Frontal cortex (tissue), 4 donors: ENCODE measurements at places on chromosomes 1 and 21. TPM values are rescaled to one million over a fixed set of nuclear protein-coding genes. Genes with fewer than 3 reads are reported as not detected.

GRCh38 chr1:53572065-53572814, 113.0 kb downstream of the DMRTB1 start:
- no peak for DNase-seq

The PLA2G2F gene
- not detected for total RNA-seq

- DNase-seq: no peak
These were observed 8.8 kb downstream of the OBSCN start for GRCh38 chr1:228216371-228217320.

DNA sequence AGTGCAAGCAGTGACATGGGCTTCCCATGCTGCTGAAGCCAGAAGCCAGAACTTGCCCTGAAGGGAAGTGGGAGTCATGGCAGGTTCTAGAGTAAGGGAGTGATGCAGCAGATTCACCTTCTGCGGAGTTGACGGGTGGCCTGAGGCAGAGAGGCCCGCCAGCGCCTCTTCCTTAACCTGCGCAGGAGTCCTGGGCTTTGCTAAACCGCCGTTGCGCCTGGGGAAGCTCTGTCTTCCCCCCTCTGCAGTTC, 67.3 kb downstream of the OBSCN start:
- no peak for DNase-seq

- no peak for DNase-seq
These were observed 5.5 kb upstream of the SPAG17 start for GRCh38 chr1:118190561-118190960.

DNA sequence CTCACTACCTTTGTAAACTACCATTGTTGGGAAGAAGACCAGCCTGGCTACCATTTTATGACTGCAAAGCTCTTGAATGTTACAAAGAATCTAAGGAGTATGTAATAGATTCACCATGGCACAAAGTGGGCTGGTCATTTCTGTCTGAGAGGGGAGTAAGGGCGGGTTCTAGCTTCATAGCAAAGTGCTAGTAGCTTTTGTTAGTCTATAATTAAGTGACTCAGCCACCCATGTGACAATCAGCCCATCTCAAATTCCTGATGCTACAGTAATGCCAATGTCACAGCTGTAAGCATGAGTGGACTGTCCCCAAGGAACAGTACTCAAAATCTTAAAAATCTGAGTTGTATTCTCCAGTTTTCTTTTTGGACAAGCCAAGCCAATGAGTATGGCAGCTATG, 15.4 kb upstream of the OTUD3 start:
- DNase-seq: no peak

GRCh38 chr1:189438808-189439207, 1038.9 kb downstream of the BRINP3 start:
- DNase-seq: no peak

- no peak for DNase-seq
These were observed 7.7 kb upstream of the TCP10L start for GRCh38 chr21:32592929-32593502.

DNA sequence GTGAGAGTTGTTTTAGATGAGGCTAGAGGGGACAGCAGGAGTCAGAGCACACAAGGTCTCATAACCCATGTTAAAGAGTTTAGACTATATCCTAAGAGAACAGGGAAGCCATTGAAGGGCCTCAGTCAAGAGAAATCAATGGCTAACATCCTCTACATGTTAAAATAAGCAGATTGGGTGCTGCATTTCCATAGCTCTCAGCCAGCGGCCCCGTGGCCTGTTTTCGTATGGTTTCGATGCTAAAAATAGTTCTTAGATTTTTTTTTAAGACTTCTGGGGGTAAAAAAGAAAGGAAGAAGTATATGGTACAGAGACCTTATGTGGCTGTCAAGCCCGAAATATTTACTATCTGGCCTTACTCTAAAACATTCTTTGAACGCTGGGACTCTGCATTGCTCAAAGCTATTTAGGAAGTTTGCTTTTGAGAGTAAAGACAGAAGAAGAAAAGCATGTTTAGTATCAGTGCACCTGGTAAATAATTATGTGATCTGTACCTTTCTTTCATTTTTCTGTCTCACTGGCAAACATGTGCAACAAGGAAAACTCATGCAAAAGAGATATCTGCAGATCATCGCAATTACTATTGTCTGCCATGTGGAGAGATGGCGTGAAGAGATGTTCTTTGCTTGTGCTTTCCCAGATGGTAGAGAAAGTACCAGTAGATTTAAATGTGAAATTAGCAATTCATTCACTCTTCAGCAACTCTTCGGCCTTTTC, 8.4 kb downstream of the PDIK1L start:
- DNase-seq: no peak

DNA sequence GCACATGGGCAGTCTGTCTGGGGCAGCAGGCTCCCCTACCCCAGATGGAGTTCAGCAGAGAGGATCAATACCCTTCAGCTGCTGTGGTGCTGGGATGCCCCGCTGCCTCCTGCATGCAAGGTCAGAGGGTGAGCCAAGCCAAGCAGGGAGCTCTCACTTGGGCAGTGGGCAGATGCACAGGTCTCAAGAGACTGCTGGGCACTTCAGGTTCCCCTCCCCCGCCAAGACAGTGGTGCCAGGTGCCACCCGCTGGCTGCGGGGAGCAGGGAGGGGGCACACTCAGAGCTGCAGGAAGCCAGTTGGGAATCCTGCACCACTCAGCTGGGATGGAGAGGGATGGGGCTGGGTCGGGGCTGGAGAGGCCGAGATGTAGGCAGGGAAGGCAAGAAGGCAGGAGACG, 15.8 kb upstream of the EVA1B start:
- no peak for DNase-seq

DNA sequence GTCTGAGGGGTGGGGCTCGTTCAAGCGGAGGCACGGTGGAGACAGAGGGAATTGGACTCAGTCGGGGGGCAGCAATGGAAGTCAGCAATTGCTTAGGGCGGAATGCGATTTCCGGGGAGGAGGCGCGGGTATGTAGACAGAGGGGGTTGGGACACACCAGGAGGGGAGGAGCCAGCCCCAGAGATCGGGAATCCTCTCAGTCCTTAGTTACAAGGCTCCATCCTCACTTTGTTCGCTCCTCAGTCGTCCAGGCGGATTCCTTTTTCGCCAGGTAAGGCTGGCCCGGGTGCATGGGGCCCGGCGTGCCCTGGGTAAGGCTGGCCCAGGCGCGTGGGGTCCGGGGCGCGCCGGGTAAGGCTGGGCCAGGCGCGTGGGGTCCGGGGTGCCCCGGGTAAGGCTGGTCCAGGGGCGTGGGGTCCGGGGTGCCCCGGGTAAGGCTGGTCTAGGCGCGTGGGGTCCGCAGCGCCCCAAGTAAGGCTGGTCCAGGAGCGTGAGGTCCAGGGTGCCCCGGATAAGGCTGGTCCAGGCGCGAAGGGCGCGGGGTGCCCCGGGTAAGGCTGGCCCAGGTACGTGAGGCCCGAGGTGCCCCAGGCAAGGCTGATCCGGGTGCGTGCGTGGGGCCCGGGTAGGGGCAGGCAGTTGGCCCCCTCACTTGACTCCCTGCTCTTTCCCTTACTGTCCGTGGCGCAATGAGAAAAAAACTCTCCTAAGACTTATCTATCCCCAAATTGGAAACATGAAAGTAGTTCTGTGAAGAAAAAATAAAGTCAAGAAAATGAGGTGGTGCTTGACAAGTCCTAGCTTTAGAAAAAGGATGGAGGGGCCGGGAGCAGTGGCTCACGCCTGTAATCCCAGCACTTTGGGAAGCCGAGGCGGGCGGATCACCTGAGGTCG, at the start of gene L1TD1:
L1TD1 (plus strand) TSS at position 199 of the 894 bp plus-strand sequence. CDS start 11,780 bp downstream, outside the sequence.
- peak; percentile 12 for DNase-seq

The OPTC gene
- total RNA-seq: not detected

GRCh38 chr21:17925899-17926298, 106.7 kb upstream of the C21orf91 start:
- no peak for DNase-seq

DNA sequence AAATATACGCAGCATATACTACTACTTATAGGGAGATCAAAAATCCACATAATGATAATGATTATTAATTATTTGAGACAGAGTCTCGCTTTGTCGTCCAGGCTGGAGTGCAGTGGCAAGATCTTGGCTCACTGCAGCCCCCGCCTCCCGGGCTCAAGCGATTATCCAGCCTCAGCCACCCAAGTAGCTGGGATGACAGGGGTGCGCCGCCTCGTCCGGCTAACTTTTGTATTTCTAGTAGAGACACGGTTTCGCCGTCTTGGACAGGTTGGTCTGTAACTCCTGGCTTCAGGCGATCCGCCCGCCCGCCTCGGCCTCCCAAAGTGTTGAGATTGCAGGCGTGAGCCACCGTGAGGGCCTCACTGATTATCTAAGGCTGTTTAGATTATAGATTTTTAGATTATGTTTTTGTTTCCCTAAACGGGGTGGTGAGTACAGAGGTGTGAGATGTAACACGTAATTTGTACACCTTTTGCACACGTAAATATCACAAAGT, 548 bp upstream of the SLC25A33 start:
- no peak for DNase-seq

DNA sequence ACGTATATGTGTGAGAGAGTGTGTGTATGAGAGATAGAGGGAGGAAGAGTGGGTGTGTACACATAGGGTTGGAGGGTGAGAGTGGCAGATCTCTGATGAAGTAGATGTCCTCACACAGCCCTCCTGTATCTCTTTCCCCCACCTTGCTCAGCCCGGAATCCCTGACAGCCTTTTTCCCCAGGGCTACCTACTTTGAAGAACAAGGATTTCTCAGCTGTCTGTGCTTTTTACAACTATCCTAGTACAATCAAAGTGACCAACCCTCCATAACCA, 29.1 kb upstream of the CADM3 start:
- DNase-seq: no peak

DNA sequence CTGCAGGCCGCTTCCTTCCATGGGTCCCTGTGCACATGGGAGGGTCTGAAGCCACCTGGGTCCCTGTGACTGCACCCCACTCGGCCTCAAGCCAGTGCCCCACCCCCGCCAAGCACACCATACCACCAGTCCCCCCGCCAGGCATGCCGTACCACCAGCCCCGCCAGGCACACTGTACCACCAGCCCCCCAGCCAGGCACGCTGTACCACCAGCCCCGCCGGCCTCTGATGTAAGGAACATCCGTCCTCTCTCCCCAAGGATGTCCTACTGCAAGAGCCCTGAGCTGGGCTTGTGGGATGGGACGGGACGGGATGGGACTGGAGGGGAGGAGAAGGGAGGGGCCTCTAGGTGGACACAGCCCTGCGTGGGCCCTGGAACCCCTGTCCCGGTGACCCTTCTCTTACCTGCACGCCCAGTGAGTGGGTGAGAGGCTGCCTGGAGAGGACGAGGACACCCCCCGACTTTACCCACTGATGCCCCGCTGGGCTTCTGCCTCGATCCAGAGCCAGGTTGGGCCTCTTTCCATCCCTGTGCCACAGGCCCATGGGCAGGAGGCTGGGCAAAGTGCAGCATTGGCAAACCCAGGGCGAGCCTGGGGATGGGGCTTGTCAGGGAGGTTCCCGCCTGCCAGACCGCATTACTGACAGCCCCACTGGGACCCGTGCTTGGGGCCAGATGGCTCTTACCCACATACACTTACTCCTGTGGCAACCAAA, 40.8 kb upstream of the COL6A1 start:
- no peak for DNase-seq

GRCh38 chr1:47593013-47593568, 155.2 kb downstream of the FOXD2 start:
- DNase-seq: no peak

The S100A9 gene
- total RNA-seq: 28.9 TPM
